Fibroblast of mammary gland (primary cell): ENCODE measurements at places on chromosomes 5 and 9.

DNA sequence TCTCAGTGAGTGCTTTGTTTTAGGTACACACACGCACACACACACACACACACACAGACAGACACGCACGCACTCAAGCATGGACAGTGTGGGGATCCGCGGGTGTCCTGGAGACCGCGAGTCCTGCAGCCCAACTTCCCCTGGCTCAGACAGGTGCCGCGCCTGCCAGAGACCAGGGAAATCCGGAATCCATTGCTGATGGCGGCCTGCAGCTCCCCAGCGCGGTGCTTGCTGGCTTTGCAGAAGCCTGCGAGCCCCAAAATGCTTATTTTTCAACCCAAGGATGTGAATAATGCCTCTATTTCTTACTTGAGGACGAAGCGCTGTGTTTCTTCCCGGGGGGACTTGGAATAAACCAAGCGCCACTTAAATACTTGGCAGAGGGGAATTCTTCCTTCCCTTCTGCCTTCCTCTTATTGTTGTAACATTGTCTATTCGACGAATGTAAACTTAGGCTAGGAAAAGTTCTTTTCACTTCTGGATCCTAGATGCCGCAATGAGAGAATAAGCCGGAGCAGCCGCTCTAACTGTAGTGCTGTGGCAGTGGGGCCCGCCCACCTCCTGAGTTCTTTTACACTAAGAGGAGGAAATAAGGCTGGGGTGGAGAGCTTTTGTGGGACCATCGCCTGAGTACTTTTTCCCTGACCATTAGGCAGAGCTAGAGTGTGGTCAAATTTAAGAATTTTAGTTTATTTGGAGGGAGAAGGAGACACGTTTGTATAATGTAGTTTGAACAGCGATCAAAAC, 802 bp downstream of the ITGA2 start:
- peak; percentile 45 for DNase-seq

- DNase-seq, result no peak
These were observed 73.3 kb downstream of the INSYN2B start for GRCh38 chr5:169906745-169907649.

- DNase-seq, result no peak
These were observed 142.8 kb upstream of the TNPO1 start for GRCh38 chr5:72673623-72674022.

DNA sequence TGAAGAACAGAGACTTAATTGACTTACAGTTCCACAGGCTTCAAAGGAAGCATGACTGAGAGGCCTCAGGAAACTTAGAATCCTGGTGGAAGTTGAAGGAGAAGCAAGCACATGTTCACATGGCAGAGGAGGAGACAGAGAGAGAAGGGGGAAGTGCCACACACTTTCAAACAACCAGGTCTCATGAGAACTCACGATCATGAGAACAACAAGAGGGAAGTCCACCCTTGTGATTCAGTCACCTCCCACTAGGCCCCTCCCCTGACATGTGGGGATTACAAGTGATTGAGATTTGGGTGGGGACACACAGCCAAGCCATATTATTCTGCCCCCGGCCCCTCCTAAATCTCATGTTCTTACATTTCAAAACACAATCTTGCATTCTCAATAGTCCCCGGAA, 19.5 kb downstream of the NR3C1 start:
- no peak for DNase-seq

DNA sequence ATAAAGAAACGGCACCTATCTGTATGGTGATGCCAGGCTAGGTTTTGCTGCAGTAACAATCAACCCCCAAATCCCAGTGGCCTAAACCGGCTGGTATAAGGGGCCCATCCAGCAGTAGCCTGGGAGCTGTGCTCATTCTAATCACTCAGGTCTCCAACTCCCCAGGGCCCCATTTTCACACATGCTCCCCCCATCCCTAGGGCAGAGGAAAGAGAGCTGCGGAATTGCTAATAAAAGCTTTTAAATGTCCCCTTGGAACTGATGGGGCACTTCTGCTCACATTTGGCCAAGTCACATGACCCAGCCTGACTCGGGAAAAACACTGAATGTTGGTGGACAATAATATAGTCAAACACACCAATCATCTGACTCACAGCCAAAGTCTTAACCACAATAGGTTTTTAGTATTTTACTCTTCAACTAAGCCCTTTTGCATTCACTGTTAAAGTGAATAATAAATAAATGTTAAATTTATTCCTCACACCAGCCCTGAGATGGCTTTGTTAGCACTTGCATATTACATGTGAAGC, 1.6 kb downstream of the FBLL1 start:
- peak; percentile 22 for DNase-seq

DNA sequence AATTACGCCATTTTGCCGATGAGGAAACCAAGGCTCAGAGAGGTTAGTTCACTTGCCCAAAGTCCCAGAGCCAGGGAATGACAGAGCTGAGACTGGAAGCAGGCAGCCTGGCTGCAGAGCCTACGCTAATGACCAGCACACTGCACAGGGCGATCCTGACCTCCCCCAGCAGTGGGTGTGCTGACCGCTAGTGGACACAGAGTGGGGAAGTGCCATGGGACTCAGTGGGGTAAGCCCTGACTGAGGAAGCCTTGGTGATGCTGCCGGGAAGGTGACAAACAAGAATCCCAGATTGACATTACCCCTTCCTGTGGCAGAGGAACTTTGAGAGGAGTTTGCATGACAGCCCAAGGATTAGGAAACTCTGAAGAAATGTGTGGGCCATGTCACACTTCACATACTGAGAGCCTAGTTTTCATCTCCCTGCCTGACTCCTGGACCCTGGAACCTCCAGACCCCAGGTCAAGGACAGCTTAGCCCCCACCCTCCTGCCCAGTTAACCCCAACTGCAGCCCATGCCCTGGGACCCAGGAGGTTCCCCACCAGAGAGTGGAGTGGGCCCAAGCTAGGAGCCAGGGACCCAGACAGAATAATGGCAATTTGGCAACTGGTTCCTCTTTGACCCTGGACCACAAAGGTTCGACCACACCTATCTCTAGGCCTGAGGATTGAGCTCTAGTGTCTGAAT, 19.7 kb upstream of the CSF1R start:
- no peak for DNase-seq

GRCh38 chr5:115413651-115414050, 117.2 kb upstream of the CCDC112 start:
- DNase-seq, result no peak
